GDM1 (cell line): ENCODE measurements at places on chromosomes 6 and 20.

- DNase-seq, result no peak
These were observed 195.5 kb downstream of the RIMS1 start for GRCh38 chr6:72081871-72082270.

- DNase-seq, result no peak
These were observed 138.9 kb downstream of the ZNF217 start for GRCh38 chr20:53454675-53455276.

- no peak for DNase-seq
These were observed 13.6 kb upstream of the ZNF335 start for GRCh38 chr20:45985573-45985972.

GRCh38 chr6:147559006-147559405 lies 50.5 kb downstream of the SAMD5 start:
- no peak for DNase-seq
